ENCODE measurements at places on chromosomes 7 and 10.

DNA sequence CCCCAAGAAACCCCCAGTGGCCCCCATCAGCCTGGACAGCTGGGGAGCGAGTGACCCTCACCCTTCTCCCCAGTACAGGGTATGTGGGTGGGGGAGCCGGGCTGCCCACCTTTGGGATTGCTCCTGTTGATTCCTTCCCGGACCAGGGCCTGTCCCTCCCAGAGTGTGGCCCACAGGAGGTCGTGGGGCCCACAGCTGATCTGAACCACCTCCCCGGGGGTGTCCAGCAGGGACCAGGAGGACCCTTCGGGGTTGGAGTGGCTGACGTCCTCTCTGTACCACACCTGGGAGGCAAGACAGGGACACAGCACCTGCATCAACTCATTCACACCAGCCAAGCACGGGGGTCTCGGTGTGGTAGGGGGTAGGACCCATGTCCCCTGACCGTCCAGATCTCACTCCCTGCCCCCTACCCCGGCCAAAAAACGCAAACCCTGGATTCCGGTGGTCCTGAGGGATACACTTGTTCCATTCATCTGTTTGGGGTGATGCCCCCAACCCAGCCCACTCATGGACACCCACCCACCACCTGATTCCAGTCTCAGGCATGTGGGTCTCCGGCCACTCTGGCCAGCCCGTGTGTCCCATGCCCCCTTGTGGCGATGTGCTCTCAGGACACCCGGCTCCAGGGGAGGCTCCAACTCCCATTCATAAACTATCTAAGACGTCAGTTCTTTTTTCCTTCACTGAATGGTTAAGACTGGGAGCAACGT is 10.9 kb downstream of the TECPR1 start:
- peak; percentile 54 for DNase-seq

DNA sequence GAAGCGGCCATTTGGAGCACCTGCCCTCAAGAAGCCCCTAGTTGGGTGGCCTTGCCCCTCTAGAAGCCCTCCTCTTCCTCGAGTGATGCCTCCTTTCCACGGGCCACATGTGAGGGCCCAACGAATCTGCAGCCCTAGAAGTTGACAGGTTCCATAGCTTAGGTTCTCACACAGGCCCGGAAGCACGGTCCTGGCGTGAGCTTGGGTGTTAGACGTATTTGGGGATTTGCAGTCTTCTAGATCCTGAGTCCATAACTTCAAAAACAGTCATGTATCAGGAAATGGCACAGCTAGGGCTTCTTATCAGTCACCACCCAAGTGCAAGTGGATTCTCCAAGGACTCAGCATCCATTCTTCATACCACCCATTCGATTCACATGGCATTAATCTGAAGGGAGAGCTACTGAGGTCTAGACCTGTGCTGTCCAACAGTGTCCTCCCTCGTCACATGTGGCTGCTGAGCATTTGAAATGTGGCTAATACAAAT is 477 bp upstream of the FBXW4 start:
- peak; percentile 40 for DNase-seq

DNA sequence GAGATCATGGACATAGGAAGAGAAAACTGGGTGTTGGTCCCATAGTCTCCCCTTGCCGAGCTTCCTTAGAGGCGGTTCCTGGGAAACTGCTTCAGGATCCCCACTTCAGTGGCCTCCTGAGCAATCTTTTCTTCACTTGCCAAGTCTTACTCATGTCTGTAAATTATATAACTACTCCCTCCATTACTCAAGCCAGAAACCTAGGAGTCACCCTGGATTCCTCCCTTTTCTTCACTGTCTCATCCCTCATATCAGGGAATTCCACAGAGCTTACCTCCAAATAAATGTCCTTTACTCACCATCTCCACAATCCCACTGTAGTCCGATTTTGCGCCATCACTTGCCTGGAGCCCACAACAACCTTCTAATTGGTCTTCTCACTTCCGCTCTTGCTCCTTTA is 29.1 kb upstream of the TRUB1 start:
- DNase-seq, result no peak

GRCh38 chr10:133156674-133157579 is 3.1 kb upstream of the KNDC1 start:
- no peak for DNase-seq

- no peak for DNase-seq
Measured at GRCh38 chr10:101027106-101027720, 3.7 kb downstream of the PDZD7 start.

DNA sequence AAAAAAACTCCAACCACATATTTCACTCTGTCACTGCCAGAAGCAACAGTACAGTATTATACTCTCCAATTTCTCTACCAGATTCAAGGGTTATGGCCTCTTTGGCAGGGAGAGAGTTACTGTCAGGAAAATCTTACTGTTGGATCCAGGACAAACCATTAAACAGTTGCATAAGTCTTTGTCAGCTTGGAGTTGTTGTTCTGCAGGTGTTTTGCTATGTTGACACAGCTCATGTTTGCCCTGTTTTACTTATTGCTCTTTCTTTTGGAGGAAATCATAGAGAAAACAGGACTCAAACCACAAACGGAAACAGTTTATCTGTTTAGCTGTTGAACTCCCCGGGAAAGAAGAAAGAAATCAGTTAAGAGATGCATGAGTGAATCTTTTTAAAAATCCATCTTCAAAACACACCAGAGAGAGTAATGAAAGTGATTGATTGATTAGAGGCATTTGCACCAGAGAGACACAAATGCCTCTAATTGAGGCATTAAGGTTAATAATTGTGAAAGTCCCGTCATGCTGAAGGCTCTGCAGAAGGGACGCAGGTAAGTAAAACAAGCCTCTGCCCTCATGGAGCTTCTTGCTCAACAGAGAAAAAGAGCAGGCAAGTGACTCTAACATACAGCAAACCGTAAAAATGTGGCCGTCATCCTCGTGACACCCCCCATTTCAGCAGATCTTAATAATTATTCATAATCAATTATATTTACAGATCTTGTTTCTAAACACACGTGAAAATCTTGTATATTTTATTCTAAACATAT is 38.7 kb upstream of the ARHGAP21 start:
- DNase-seq, result peak; percentile 45

DNA sequence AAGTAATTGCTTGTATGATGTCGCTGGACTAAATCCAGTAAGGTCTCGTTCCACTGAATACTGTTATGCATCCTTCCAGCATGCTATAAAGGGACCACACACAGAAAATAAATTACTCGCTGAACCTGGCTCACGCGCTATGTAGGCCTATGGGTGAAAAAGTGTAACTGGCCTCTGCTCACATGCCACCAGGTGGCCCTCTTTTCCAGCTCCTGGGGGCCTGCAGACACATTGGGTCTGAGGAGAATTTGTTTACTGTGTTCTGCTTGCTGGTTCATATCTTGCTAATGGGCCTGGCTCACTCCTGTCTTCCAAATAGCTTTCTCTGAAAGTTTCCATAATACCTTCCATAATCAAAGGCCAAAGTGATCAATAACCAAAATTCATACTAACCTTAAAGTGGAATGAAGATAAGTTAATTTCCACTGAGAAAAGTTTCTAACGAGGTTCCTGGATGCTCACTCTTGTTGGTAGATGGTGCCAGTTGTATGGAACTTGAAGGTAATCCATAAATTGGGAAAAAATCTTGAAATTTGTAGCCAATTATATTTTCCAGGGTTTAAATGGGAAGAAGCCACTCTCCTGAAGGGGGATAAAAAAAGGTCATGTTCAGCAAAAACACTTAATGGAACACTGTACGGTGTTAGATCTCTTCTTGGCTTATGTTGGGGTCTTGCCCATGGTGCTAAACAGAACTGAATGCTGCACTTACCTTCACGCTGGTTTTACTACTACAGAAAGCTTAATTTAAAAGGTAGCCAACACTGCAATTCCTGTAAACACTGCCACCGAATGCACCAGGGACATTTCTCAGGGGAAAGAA is 27.0 kb upstream of the ZPBP start:
- DNase-seq, result no peak

DNA sequence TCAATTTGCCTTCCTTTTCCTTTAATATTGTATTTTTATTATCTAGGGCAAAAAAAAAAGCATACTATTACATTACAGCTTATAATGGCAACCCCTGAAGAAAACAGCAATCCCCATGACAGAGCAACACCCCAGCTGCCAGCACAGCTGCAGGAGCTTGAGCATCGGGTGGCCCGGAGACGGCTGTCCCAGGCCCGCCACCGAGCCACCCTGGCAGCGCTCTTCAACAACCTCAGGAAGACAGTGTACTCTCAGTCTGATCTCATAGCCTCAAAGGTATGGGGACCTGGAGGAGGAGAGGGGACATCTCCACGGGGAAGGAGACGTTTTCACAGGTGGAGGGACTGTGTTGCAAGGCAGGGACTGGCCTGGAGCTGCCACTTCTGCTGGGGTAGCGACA is 6.8 kb downstream of the STRA8 start:
- no peak for DNase-seq

GRCh38 chr10:116995648-116996047 is 9.3 kb downstream of the SHTN1 start:
- no peak for DNase-seq

DNA sequence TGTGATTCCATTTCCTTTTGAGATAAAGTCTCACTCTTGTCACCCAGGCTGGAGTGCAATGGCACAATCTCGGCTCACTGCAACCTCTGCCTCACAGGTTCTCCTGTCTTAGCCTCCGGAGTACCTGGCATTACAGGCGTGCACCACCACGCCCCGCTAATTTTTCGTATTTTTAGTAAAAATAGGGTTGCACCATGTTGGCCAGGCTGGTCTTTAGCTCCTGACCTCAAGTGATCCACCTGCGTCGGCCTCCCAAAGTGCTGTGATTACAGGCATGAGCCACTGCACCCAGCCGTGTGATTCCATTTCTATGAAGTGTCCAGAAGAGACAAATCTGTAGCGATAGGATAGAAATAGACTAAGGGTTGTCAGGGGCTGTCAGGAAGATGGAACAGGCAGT is 60.4 kb downstream of the CLIP2 start:
- DNase-seq, result no peak

- DNase-seq, result no peak
Measured at GRCh38 chr7:69966766-69967591, 368.7 kb downstream of the AUTS2 start.

DNA sequence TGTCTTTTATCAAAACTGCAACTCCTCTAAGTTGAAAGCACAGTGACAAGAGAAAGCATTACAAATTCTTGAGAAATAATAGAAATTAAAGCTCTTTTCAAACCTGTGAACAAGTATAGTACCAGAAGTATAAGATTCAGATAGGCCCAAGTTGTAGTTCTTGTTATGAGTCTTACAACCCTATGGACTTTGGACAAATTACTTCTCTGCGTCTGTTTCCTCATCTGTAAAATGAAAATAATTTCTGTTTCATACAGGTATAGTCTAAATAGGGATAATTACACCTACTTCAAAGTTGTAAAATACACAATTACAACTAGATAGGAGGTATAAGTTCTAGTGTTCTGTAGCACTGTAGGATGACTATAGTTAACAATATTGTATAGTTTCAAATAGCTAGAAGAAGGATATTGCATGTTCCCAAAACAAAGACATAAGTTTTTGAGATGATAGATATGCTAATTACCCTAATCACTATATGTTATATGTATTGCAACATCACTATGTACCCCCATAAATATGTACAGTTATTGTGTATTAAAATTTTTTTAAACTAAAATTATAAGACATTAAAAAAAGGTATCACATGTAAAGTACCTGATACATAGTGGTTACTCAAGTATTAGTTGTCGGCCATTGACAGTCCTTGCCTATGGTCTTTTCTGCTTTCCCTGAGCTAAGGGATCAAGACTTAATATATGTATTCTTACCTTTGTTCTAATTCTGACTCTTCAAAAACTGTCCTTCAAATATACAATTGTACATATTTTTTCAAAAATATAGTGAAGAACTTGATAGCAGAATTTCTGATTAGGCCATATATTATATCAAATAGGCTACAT is 1.8 kb upstream of the WASL start:
- DNase-seq, result no peak

- DNase-seq, result no peak
Measured at GRCh38 chr7:112770051-112770450, 20.1 kb downstream of the TMEM168 start.

DNA sequence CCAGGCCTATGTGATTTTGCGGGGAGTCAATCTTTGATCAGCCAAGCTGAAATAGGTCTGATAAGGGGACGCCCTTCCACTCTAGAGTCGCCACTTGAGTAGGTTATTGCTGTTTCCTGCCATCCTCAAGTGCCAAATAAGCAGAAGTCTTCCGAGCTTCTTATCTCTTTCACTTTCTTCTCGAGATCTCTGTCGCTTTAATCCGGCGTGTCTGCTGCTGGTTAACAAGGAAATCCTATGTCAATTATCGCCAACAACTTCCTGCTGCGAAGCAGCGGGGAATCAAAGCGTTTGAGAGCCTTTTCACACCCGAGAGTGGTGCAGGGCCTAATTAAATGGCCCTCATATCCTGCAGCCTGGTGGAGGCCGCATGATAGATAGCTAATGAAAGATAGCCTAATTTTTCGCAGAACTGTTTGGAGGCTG is 215.9 kb downstream of the RAB11FIP2 start:
- no peak for DNase-seq

- no peak for DNase-seq
Measured at GRCh38 chr10:120005207-120006201, 113.0 kb downstream of the SEC23IP start.

DNA sequence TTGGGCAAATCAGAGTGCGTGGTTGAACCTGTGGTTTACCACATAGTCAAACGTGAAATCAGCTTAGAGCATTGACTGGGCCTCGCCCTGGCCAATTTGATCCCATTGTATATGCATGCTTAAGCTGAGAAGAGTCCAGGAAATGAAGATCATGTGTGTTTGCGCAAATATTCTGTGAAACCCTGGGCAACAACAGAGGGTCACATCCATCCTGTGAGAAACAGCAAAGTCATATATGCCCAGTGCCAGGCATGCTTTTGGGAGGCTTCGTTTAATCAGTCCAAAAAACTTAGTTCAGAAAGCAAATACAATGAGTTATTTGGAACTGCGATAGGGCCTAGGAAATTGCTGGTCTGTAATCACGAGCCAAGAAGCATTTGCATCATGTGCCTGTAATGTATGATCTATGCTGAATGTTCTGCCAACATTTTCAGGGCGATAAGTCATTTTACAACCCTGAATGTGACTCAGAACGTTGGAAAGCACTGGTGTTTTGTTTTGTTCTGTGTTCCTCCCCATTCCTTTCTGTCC is 412.1 kb upstream of the CELF2 start:
- DNase-seq, result peak; percentile 13

DNA sequence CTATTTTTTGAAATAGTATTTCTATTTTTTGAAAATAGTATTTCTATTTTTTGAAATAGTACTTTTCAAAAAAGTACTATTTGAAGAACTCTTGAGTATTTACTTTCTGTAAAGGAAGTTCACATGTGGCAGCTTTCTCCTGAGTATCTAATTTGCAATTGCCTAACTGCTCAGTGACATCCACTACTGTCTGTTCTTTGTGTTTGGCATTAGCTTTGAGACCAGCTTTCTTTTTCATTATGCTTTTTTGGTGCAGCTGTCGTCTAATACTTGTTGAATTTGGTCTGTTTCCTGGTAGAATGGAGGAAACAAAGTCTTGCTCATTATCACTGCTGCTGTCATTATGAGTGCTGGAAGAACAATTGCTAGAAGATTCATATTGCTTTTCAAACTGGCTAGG is 99.1 kb downstream of the BMPR1A start:
- no peak for DNase-seq

- no peak for DNase-seq
Measured at GRCh38 chr10:5566614-5567013, 41.9 kb downstream of the CALML3 start.

All from endothelial cell of umbilical vein (primary cell).